ENCODE measurements at places on chromosomes 12 and 14.

- DNase-seq: no peak
These were observed 43.0 kb upstream of the MANSC4 start for GRCh38 chr12:27823038-27823437.

- no peak for DNase-seq
These were observed 5.5 kb upstream of the HCFC2 start for GRCh38 chr12:104058802-104059201.

- DNase-seq: no peak
These were observed 532.5 kb upstream of the MGAT4C start for GRCh38 chr12:86788661-86789060.

DNA sequence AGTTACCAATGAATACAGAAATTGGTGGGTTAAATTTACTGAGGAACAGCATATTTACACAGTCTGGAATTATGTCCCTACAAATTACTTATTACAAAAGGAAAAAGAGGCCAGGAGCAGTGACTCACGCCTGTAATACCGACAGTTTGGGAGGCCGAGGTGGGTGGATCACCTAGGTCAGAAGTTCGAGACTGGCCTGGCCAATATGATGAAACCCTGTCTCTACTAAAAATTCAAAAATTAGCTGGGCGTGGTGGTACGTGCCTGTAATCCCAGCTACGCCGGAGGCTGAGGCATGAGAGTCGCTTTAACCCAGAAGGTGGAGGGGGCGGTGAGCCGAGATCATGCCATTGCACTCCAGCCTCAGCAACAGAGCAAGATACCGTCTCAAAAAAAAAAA, 52.6 kb downstream of the HECTD1 start:
- DNase-seq: no peak

DNA sequence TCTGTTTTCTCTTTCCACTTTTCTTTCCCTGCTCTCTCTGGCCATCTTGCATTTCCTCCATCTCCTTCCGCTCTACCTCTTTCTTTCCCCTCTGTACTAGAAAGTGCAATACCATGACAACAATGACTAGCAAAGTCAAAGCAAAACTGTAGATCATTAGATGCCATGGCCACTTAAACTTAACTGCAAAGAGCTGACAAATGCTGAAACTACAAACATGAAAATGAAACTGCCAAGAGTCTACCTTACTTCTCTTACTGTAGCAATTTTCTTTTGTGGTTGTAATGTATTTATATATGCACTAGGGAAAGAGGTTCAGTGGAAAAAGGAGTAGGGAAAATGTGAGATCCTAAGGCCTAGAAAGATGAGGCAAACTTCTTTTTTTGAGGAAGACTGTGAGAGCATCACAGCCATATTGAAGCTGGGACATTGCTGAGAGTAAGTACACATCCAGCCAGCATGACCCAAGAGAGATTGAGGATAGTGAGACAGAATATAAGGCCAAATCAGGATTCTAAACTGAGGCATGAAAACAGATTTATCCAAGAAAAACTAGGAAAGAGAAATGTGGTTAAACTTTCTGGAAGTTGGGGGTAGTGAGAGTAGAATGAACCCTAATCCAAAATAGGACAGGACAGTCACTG, 276.6 kb upstream of the NAV3 start:
- DNase-seq: no peak

DNA sequence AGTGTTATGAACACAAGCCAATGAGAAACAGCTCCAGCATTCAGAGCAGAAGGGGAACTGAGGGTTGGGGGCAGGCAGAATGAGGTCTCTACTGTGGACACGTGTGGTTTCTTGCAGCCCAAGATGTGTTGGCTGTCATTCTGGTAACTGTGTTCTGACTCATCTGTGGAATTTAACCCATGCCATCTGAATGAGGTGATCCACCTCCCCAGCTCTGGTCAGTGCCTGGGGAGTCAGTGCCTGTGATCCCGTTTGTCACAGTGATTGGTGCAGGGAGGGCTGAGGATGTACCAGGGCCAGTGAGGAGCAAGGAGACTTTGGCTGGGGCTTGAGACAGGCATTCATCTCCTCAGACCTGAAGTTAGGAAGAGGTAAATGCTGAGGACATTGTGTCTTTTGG, 216.8 kb downstream of the MSRB3 start:
- DNase-seq: peak; percentile 33

- DNase-seq: no peak
These were observed 16.8 kb upstream of the TDG start for GRCh38 chr12:103948746-103949406.

DNA sequence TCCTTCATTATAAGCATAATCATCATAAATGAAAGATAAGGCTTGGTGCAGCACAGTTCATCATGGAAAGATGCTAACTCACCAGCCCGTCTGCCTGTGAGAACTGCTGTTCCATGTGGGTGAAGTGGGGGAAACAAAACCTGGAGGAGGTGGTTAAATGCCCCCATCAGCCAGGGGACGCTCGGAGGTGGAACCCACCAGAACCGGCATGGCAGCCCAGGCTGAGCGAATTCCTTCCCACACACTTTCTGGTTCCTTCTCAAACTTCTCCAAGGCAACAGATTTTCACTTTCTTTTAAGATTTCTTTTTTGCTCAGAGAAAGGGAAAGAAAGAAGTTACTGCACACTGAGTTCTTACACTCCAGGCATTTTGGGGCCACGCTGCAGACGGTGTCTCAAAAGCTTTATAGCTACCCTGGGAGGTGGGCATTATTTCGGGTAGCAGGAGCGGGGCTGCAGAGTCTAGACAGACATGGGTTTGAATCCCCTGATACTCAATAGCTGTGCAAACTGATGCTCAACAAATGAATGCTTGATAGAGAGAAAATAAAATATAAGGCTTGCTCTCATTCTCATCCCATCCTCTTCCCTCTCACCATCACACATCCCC, 190.7 kb downstream of the BCL11B start:
- DNase-seq: no peak

DNA sequence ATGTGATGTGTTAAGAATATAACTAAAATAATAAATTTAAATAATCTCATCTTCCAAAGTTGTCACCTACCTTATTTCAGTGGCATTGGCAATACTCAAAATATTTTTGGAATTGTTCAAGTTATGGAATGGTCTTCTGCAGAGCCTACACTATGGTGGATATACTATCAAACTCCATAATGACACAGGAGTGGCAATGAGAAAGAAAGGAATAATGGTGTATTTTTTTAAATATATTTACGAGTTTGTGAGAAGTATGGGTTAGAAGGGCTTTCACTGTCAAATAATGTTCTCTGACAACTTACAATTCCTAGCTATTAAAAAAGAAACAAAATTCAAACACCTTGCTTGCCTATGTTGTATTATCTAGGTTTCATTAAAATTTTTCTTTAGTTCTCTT, 38.1 kb downstream of the HEATR5A start:
- DNase-seq: no peak

DNA sequence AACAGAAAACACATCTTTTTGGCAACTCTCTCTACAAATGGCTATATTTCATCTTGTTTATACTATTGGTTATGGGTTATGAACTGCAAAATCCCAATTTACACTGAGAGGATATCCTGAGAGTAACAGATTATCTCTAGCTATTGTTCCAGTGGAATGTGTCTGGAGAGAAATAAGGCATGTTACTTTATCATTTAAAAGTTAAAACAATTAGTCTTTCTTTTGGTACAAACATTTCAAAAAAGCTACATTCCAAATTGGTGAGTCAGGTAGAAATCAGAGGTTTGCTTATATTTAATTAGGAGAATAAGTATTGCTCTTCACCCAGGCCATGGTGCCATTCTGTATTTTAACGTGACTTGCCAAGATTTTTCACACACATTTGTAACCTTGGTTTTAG, 411.6 kb downstream of the CCER1 start:
- DNase-seq: no peak

DNA sequence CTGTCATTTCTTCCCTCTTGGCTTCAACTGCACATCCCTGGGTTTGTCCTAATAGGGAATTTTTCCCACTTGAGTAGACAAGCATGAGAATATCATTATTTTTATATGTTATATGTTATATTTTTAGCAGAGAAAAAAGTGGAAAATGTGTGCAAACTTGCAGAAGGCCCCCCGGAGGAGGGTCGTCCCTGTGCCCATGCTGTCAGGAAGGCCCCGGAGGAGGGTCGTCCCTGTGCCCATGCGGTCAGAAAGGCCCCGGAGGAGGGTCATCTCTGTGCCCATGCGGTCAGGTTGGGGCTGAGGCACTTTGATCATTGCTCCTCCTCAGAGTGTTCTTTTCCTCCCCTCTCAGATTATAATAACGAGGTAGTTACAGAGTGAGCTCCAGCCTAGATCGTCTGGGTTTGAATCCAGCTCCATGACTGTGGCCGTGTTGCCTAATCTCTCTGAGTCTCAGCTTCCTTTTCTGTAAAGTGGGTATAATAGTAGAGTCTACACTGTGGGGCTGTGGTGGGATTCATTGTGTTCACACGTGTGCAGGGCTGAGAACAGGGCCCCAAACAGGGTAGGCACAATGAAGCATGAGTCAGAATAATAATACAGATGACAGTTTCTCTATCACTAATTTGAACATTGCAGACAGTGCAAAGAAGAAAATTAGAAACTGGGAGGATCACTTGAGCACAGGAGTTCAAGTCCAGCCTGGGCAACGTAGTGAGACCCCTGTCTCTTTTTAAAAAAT, 33.4 kb downstream of the ELK3 start:
- DNase-seq: no peak

- DNase-seq: no peak
These were observed 6.9 kb upstream of the ABHD12B start for GRCh38 chr14:50864946-50865345.

DNA sequence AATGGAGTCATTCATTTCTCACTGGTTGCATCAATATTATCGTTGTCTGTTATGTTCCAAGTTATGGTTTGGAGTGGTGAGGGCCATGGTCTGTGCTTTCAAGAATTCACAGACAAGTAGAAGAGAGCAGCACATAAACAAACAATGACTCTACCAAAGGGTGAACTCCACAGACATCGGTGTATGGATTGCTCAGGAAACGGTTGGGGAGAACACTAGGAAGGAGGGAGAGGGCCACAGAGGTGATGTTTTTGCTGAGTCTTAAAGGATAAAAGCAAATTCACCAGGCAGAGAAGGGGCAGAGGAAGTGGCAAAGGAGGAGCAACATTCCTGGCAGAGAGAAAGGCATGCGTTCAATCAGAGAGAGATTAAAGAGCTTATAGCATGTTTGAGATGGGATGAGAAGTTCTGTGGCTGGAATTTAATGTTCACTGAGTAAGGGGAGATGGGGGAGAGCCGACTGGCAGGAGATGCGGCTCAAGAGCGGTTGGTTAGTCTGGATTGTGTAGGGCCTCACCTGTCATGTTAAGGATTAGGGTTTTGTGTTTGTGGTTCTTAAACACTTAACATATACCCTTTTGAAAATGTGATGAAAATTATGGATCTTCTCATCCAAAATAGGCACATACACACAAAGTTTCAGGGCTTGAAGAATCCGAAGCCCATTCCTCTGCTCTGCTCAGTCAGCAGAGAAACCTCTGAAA, 42.3 kb upstream of the FRMD6 start:
- DNase-seq: no peak

- no peak for DNase-seq
These were observed 28.9 kb upstream of the EGLN3 start for GRCh38 chr14:33979613-33980276.

GRCh38 chr12:29960122-29960521, 176.4 kb upstream of the TMTC1 start:
- no peak for DNase-seq

GRCh38 chr12:56188778-56189098, 545 bp downstream of the SMARCC2 start:
- DNase-seq: no peak

DNA sequence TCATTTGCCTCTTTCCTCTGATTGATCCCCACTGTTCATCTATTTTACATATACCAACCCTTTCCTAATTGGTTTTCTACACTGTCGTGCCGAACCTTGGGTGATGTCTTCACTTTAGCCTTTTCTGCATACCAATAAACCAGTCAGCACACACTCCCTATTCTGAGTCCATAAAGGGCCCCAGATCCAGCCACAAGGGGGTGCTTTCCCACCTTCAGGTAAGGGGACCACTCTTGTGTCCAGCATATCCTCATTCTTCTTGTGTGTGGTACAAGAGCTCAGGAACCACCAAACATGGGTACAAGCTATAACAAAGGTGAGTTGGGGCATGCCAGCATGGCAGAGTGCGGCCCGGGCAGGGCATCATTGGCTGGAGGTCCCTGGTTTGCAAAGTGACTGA, 859.8 kb downstream of the FSCB start:
- no peak for DNase-seq

GRCh38 chr14:33962016-33962415, 11.1 kb upstream of the EGLN3 start:
- DNase-seq: no peak

GRCh38 chr14:71890541-71890940, 41.7 kb upstream of the RGS6 start:
- DNase-seq: no peak

DNA sequence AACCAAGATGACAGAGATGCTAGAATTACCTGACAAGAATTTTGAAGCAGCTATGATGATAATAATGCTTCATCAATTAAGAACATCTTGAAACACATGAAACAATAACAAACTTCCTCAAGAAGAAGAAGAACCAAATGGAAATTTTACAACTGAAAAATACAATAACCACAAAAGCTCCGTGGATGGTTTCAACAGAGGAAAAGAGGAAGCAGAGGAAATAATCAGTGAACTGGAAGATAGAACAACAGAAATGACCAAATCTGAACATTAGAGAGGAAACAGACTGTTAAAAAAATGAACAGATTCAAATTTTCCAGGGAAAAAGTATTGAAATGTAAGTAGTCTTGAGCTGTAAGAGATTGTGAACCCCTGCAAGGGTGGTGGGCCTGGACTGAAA, 62.8 kb upstream of the SLC35F4 start:
- no peak for DNase-seq

GRCh38 chr12:115870021-115870420, 407.5 kb downstream of the MED13L start:
- no peak for DNase-seq

DNA sequence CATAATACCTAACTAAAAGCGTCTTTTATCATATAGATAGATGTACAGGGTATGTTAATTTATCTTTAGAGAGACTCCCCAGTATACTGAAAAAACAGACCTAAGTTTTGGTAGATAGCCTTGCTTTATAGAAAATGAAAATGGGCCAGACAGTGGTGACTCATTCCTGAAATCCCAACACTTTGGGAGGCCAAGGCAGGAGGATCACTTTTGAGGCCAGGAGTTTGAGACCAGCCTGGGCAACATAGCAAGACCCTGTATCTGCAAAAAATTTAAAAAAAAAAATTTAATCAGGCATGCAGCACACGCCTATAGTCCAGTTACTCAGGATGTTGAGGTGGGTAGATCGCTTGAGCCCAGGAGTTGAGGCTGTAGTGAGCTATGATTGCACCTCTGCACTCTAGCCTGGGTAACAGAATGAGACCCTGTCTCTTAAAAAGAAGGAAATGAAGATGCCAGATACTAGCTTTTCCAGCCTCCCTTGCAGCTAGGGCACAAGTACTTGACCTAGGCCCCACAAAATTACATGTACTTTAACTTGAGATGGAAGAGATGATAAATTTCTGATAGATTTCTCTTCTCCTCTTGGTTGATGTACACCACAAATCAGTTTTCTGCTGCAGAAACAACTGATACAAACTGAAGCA, 17.1 kb downstream of the RAP1B start:
- no peak for DNase-seq

- no peak for DNase-seq
These were observed 32.7 kb upstream of the GLIPR1 start for GRCh38 chr12:75447691-75448393.

GRCh38 chr14:87838931-87839330, 154.1 kb downstream of the GALC start:
- DNase-seq: no peak

- DNase-seq: no peak
These were observed 15.1 kb downstream of the NCKAP5L start for GRCh38 chr12:49813131-49813530.

- DNase-seq: no peak
These were observed 14.9 kb upstream of the DCP1B start for GRCh38 chr12:2019126-2019525.
